ENCODE measurements at places on chromosomes 1 and 21. TPM values are rescaled to one million over a fixed set of nuclear protein-coding genes. Genes with fewer than 3 reads are reported as not detected.

DNA sequence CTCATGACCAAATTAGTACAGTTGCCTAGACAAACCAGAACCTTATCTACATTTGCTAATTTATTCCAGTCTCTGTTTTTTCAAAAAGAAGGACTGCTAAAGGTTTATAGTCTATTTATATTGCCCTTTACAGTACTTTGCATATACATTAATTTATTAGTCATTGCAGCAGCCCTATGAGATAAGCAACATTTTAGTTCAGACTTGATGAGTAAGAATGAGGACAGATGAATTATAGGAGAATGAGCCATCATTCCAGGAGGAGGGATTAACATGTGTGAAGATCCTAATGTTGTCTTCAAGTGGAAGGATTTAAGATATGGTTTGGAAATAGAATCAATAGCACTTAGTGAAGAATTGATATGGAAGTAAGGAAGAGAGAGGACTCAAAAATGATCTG lies 152.4 kb downstream of the KCTD3 start:
- DNase-seq: no peak

DNA sequence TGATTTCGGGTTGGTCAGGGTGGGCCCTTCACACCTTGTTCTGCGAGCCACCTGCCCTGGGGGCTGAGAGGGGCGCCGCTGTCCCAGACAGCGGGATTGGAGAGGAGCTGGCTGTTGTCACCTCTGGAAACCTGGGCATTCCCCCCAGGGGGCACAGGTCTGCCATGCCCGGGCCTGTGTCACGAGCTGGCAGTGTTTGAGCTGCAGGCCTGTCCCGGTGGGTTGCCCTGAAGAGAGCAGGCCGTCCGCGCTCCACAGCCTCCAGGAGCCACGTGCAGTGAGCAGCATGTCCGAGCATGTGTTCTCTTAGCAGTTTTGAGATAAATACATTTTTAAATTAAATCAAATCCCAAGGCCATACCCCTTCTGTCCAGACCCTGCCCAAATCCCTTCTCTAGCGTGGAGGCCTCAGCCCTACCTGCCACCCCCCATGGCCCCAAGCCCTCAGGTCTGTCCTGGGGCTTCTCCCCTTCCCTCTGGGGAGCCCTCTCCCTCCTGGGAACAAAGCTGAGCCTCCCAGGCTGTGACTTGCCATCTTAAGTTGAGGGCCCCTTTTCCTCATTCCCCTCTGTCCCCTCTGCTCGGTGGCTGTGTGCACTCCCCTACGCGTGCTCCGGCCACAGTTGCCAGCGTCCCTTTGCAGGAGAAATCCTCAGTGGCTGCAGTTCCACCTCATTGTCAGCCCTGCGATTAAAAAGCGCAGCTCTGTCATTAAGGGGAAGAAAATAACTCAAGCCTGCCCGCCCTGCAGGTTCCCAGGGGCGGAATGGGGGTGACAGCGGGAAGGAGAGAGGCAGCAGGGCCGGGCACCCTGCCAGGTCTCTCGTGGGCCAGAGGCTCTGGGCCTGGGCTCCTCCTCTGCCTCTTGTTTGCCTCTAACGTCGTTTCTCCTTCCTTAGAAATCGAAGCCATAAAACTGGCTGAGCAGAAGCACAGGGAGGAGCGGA lies 26.6 kb downstream of the SLX9 start:
- DNase-seq: no peak

Gene MAP1LC3C
- not detected for total RNA-seq

GRCh38 chr1:92480200-92480812 lies 6.4 kb downstream of the GFI1 start:
- DNase-seq: no peak

DNA sequence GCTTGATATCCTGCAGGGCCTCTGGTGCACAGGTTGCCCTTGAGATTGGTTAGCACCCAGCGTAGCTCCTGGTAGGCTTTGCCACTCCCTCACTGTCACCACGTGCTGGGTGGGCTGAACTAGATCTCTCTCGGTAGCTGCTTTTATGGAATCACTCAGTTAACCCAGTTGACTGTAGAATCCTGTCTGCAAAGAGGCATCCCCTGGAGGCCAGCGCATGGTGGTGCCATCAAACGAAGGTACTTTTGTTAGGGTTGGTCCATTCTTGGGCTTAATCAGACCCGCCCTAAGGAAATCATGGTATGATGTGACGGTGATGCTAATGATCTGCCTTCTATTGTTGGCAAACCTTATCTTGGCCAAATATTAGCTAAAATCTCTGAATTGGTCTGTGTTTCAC lies 153.4 kb downstream of the GALNT2 start:
- no peak for DNase-seq

- peak; percentile 58 for DNase-seq
Measured at GRCh38 chr1:67838180-67838910, 5.1 kb upstream of the GNG12 start.

GRCh38 chr1:30471307-30471706 lies 252.1 kb downstream of the MATN1 start:
- DNase-seq: peak; percentile 29

Gene DIP2A
- 16.4 TPM for total RNA-seq

DNA sequence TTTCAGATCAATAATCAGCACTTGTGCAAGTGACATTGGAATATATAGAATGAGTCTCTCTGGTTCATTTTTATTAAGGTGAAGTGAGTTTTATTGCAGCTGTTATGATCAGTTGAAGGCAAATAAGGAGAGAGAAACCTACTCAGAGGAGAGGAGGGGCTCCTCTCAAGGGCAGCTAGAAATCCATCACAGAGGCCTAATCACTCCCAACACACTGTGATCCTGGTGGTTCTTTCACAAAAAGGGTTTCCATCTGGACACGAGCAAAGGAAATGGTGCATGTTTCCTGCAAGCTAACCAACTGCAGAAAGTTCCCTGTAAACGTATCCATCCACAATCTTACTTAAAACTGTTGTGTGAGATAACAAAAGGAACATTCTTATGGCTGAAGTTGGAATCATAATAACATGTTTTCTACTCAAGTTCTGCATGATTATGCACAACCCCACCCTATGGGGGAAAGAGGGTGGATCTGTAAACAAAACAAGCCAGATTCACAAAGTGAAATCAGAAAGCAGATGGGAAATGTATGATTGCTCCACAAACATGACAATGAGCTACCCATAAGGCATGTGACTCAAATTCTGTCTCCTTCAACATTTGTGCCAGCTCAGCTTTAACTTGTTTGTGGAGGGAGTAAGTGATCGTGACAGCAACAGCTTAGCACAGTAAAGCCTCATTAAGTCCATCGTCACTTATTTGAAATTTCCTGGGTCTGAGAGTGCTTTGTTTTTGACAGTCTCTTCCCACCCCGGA lies 141.2 kb upstream of the ST6GALNAC5 start:
- DNase-seq: no peak

- DNase-seq: no peak
Measured at GRCh38 chr1:147218606-147219005, 6.5 kb downstream of the FMO5 start.

Gene RNASEL
- 6.5 TPM for total RNA-seq

Gene FAM163A
- total RNA-seq: 0.06 TPM

- peak; percentile 89 for DNase-seq
Measured at GRCh38 chr1:119702384-119702783, 9.3 kb upstream of the PHGDH start.

DNA sequence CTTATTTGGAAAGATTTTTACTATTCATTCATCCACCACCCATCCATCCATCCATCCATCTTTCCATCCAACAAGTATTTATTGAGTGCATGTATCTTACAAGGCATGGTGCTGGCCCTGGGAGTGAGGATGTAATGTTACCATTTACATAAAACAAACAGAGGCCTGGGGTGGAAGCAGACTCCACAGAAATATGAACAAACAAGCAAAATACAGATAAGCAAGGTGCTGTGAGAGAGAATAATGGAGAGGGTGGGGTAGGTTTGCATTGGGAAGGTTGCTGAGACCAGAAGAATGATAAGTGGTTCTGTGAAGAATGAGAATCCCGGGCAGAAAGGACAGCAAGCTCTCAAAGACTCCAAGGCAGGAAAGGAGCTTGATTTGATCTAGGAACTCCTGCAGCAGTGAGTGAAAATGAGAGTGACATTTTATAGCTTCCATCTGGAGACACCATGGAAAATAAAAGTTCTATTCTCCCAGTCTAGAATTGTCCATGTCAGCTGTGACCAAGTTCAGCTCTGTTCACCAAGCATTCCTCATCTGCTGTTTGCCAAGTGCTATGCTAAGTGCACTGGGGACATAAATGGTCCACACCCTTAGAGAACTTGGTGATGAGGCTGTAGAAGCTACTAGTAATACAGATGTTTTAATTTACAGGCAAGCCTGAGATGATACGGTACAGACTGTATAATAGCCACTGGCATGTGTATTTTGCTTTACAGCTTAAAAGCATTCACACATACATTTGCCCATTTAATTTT lies 75.3 kb downstream of the PEX14 start:
- DNase-seq: no peak

- DNase-seq: peak; percentile 55
Measured at GRCh38 chr1:241423541-241424479, 66.8 kb upstream of the RGS7 start.

Gene KCNA3
- total RNA-seq: 0.12 TPM

Gene FGGY
- total RNA-seq: 15.2 TPM

- no peak for DNase-seq
Measured at GRCh38 chr1:69082312-69082711, 485.4 kb upstream of the LRRC7 start.

DNA sequence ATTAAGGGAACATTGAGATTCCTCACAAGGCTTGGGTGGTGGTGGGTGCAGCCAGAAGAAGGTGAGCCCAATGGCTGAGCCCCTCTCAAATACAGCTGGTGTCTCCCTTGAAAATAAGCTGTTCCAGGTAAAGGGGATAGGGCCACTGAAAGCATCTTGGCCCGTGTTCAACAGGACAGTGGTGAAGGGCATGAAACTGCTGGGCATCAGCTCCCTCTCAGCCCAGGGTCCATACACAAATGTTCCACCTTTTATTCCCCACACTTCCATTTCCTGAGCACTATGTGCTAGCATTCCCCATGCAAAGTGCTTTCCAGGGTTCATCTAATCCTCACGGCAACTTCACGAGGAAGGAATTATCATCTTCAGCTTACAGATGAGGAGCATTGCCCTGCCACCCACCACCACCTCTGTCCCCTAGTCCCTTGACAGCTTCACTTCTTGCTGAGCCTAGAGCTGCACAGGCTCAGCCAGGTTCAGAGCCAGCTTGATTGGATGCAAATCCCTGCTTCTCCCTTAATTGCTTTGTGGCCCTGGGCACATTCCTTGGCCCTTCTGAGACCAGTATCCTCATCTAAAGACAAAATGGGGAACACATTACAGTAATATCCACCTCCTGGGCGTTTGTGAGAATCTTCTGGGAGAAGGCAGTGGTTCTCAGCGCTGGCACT lies 9.6 kb downstream of the TAGLN2 start:
- no peak for DNase-seq

All from Daoy (cell line).